ENCODE measurements at places on chromosomes 5 and 9. TPM values are rescaled to one million over a fixed set of nuclear protein-coding genes. Genes with fewer than 3 reads are reported as not detected.

Gene TLX3
- 4.6 TPM for total RNA-seq

Gene NACC2
- total RNA-seq: 27.8 TPM

GRCh38 chr5:40112875-40113274 lies 566.8 kb upstream of the PTGER4 start:
- H3K4me3 ChIP-seq: no peak overlapping the region
- H3K4me1 ChIP-seq: peaks cover 10% of the 10 kb centered on the region
- H3K27ac ChIP-seq: no peak overlapping the region

GRCh38 chr5:160507221-160507721 lies 85.6 kb downstream of the PTTG1 start:
- no peak overlapping the region for H3K27ac ChIP-seq
- no peaks in the 10 kb centered on the region for H3K4me1 ChIP-seq
- H3K4me3 ChIP-seq: no peak overlapping the region
- no peaks in the 10 kb centered on the region for H3K36me3 ChIP-seq
- no peak for DNase-seq

- H3K27ac ChIP-seq: no peak overlapping the region
- DNase-seq: no peak
- no peak overlapping the region for H3K4me3 ChIP-seq
- no peaks in the 10 kb centered on the region for H3K27me3 ChIP-seq
- no peaks in the 10 kb centered on the region for H3K36me3 ChIP-seq
- no peaks in the 10 kb centered on the region for H3K4me1 ChIP-seq
Measured at GRCh38 chr9:117325110-117325731, 89.6 kb downstream of the ASTN2 start.

DNA sequence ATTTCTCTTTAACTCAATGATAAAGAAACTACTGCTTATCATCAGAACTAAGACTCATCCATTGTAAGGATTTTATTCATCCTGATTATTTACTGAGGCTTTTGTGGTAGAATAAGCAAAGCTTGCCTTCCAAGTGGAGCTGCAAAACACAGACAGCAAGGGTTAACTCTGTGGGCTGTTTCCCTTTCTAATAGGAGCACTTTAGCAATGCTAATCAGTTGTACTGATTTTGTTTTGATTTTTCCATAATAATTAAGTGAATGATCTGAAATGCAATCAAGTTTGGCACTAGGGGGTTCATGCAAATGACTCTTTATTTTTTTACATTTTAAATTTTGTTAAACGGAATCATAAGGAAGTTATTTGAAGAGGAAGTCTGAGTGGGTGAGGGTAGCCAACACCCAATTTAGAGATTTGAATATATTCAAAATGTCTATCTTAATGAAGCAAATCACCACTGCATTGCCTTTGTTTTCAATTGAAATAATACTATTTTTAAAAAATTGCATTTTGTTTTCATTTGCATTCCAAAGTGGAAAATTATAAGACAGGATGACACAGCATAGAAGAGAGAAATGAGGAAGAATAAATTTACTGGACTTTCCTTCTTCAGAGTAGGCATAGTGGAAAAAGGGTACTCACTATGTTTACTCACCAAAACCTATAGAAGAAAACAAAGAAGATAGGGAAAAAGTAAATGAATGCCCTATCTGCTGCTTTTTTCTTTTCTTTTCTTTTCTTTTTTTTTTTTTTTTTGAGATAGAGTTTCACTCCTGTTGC lies 36.6 kb downstream of the MEGF10 start:
- no peak for DNase-seq
- H3K4me1 ChIP-seq: no peaks in the 10 kb centered on the region
- no peak overlapping the region for H3K27ac ChIP-seq

GRCh38 chr5:158175934-158176481 lies 317.1 kb upstream of the CLINT1 start:
- H3K27me3 ChIP-seq: peaks cover 50% of the 10 kb centered on the region
- no peak overlapping the region for H3K4me3 ChIP-seq
- DNase-seq: no peak
- no peaks in the 10 kb centered on the region for H3K36me3 ChIP-seq
- no peaks in the 10 kb centered on the region for H3K4me1 ChIP-seq
- no peak overlapping the region for H3K27ac ChIP-seq

GRCh38 chr5:113950186-113950585 lies 411.7 kb upstream of the KCNN2 start:
- no peaks in the 10 kb centered on the region for H3K4me1 ChIP-seq
- H3K4me3 ChIP-seq: no peak overlapping the region
- no peak for DNase-seq
- H3K36me3 ChIP-seq: no peaks in the 10 kb centered on the region
- H3K27me3 ChIP-seq: peaks cover 21% of the 10 kb centered on the region
- H3K27ac ChIP-seq: no peak overlapping the region

Gene CDKN2B
- total RNA-seq: 9.8 TPM
